Stimulated activated CD8-positive, alpha-beta memory T cell treated with anti-CD3 and anti-CD28 coated beads, Interleukin-4, amount 100 ng/mL, for 1 hour (primary cell): ENCODE measurements at places on chromosomes 11 and 22.

DNA sequence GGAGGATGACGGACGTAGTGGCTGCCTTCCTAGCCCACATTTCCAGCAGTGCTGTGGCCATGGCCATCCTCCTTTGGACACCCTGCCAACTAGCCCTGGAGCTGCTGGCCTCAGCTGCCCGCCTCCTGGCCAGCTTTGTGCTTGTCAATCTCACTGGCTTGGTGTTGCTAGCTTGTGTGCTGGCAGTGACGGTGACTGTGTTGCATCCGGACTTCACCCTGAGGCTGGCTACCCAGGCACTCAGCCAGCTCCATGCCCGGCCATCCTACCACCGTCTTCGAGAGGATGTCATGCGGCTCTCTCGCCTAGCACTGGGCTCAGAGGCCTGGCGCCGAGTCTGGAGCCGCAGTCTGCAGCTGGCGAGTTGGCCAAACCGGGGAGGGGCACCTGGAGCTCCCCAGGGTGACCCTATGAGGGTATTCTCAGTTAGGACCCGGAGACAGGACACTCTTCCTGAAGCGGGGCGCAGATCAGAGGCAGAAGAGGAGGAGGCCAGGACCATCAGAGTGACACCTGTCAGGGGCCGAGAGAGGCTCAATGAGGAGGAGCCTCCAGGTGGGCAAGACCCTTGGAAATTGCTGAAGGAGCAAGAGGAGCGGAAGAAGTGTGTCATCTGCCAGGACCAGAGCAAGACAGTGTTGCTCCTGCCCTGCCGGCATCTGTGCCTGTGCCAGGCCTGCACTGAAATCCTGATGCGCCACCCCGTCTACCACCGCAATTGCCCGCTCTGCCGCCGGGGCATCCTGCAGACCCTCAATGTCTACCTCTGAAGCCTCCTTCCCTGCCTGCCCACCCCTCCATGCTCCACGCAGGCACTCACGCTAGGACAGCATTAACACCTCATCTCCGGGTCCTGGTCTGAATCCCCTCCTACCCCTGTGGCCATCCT lies 1.6 kb downstream of the RNF26 start:
- no peak for DNase-seq

DNA sequence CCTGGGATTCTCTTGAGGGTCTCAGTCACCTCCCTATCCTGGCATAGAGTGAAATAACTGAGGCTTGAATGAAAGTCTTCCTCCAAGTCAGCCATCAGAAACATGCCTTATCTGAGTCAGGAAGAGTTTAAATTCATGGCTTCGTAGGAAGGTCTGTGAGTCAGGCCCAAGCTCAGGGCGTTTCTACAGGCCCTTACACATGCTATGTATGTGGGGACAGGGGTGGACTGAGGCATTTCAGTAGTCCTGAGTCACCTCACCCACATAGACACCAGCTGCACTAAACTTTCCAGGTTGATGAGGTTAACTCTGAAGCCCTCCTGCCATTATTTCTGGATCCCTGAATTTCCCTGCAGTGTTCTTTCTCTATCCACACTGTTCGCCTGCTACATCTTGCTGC lies 134.6 kb upstream of the RCN1 start:
- DNase-seq, result no peak

DNA sequence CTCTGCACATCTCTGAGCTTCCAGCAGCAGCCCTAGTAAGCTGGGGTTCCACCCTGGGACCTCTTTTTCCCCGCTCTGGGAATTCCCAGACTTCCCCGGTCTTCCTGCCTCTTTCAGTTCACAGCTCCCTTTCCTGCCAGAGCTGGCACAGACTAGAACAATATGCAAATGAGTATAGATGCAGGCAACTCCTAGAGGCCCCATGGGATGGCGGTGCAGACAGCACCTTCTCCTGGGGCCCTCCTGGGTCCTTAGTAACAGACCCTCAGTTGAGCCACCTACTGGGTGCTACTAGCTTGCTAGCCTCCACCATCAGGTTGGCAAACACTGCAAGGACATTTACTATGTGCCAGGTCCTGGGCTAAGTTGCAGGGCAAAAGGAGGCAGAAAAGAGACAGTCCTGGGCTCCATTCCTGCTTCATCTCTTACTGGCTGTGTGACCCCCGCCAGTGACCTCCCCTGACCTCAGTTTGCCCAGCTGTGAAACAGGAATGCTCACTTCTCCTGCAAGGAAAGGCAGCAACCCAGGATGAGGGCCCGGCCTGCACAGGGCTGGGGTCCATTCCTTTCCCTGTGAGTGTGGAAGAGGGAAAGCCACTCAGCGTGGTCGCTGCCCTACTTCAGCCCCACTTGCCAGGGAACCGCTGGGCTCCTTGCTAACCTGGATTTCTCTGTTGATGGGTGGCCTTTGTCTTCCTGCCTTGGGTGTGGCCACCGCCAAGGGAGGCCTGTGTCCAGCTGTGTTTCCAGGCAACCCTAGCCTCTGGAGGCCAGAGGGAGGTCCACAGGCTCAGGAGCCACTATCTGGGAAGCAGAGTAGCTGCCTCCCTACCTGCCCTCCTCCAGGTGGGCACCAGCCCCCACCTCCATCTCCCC lies 7.3 kb downstream of the RELT start:
- DNase-seq, result no peak

DNA sequence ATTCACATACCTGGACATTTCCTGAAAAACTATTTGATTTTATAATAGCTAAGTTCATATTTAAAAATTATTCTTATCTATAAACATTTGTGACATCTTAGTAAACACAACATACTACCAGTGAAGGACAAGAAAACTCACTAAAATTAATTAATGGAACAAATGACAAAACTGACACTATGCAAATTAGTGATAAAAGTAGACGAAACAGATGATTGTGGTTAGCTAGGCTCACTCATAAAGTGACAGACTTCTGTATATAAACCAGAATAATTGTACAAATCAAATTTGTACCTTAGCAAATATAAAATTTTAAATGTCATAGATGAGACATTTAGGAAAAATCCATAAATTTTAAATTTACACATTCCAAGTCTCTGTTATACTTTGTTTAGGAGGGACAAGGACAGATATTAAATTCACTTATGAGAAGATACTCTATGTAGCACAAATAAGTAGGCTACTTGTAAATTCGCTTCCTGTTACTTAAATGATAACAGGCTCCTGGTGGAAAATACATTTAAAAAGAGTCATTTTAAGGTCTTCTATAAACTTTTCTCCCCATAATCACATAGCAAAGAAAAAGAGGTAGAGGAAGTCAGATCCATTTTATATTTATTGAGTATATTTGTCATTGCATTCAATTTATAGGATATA lies 81.2 kb downstream of the KIF18A start:
- no peak for DNase-seq

- DNase-seq, result no peak
Measured at GRCh38 chr11:99020352-99021225, at the start of gene CNTN5. TSS of gene CNTN5 (plus strand) at chr11:99020949.

- DNase-seq, result no peak
Measured at GRCh38 chr11:68090706-68091105, 30.5 kb downstream of the CHKA start.

DNA sequence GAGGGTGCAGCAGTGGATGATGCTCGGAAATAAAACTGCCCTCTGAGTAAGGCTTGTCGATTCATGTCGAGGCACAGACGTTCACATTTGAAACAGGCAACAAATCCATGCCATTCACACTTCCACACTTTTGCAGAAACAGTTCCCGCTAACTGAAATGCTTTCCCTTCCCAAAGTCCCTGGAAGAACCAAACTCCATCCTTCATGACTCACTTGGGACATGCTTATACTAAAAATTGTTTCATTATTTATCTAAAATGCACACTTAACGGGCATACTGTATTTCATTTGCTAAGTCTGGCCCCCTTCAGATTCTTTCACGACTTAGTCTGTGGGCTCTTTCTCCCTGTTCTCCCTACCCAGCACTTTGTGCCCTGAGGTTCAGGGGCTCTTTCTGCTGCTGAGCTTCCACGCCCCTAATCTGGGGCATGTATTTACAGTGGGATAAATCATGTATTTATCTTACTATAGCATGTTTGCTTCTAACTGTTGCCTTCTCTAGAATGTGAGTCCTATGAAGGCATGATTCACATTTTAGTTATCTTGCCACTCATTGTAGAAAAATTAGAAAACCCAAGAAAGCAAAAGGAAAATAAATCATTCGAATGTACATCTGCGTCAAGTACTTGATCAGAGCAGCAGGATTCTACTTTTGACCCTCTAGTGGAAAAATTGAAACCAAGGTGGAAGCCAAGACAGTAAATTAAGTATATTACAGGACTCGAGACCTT lies 12.5 kb downstream of the SCGB1A1 start:
- no peak for DNase-seq

GRCh38 chr22:50304528-50305392 lies 2.7 kb downstream of the PLXNB2 start:
- DNase-seq, result no peak

- no peak for DNase-seq
Measured at GRCh38 chr11:67349036-67349435, 4.3 kb downstream of the POLD4 start.

DNA sequence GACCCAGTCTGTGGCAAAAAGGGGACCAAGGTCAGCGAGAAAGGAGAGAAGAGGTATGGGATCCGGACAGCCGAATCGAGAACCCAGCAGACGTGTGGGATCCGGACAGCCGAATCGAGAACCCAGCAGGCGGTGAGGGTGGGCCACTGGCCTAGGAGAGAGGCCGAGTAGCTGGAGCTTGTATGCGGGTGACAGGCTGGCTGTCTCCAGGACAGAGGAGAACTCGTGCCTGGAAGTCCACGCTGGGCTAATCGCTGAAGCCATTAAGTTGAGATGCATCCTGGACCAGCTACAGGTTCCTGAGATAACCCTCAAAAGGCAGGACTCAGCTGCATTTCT lies 6.0 kb downstream of the CERK start:
- DNase-seq, result no peak

- DNase-seq, result no peak
Measured at GRCh38 chr11:35933320-35933871, 10.5 kb upstream of the LDLRAD3 start.
